ENCODE measurements at places on chromosomes 1 and 21. TPM values are rescaled to one million over a fixed set of nuclear protein-coding genes. Genes with fewer than 3 reads are reported as not detected.

DNA sequence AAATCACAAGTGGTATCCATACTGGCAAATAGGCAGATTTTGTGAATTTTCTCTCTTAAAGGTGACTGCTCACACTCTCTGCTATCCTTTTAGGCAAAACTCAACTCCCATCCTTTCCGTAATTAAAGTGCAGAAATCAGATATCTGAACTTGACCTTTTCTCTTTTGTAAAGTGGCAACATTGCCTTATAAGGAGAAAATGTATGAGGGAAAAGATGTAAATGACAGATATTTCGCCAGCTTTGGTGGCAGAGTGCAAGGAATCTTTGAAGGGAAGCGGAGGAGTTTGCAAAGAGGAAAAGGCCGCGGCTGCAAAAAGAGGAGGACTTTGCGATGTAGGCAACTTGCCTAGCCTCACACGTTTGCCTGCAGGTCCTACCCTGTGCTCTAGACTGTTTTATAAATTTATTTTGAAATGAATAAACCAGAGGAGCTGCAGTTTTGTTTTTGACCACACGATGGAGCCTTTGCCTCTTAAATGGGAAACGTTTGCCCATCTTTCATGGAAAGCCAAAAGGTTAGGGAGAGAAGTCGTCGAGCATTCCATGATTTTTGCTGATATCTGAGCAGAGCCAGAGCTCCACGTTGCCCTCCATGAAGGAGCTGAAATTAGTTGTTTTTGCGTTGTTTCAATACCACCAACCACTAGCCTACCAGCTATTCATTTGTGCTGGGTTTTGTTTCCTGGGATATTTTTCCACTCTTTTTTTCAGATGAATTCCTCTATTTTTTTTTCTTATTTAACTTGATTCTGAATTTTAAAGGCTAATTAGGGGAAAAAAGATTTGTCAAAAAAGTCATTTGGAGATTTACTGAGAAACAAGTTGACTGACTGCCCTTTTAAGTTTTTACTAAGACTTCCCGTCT lies 242.3 kb downstream of the LMX1A start:
- DNase-seq = peak; percentile 55

DNA sequence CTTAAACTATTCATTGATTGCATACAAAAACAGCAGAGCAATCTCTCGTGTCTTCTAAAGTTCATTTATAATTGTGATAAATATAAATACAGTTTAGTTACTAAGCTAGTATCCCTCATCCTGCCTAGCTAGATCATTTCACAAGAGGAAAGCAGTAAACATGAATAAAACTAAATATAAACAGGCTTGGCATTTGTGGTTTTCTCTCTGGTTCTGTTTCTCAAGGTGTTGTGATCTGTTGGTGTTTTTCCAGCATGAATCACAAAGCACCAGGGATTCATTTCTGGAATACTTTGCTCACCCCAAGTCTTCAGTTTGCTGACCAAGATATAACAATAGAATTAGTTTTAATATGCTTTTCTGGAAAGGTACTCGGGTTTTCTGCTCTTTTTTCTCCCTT lies 32.7 kb upstream of the GLIS1 start:
- DNase-seq = no peak

DNA sequence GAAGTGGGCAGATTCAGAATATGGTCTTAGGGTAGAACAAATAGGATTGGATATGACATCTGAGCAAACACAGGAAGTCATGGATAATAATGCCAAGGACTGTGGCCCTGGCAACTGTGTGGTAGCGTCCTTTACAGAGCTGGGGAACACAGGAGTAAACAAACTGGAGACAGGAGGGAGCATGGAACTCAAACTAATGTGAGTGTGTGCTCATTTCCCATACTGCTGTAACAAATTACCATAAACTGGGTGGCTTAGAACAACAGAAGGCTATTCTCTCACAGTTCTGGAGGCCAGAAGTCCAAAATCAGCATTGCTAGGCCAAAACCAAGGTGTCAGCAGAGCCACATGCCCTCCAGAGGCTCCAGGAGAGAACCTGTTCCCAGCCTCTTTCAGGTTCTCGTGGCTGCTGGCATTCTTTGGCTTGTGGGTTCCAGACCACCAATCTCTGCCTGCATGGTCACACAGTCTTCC lies 106.4 kb downstream of the TGFBR3 start:
- DNase-seq = no peak

DNA sequence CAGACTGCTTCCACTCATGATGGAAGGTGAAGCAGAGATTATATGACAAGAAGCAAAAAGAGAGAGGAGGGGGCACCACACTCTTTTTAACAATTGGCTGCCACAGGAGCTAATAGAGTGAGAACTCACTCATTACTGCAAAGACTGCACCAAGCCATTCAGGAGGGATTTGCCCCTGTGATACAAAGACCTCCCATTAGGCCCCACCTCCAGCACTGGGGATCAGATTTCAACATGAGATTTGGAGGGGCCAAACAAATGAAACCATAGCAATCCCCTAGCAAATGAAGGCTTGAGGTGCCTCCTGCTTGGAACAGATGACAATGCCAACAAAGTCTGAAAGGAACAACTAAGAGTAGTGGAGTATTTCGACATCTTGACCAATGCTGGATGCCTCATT lies 122.5 kb upstream of the COA6 start:
- DNase-seq = no peak

DNA sequence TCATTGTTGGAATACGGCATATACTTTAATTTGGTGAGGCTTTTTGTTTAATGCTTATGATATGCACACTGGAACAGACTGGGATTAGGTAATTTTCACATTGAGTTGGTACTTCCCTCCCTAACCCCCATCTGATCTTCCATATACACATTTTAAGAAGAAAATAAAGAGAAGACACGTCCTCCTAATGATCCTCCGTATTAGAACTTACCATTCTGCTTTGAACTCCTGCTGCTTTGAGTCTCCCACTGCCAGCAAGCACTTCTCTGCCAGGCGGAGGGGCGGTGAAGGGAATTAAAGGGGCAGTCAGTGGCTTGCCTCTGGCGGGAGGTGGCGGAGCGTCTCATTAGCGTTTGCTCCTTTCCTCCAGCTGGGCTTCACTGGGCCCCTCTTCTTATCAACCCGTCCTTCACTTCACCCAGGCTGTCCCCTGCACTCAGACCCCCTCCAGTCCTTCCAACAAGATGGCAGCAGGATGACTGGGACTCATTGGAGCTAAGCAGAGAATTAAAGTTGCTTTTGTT lies 433.4 kb downstream of the KIF26B start:
- no peak for DNase-seq

DNA sequence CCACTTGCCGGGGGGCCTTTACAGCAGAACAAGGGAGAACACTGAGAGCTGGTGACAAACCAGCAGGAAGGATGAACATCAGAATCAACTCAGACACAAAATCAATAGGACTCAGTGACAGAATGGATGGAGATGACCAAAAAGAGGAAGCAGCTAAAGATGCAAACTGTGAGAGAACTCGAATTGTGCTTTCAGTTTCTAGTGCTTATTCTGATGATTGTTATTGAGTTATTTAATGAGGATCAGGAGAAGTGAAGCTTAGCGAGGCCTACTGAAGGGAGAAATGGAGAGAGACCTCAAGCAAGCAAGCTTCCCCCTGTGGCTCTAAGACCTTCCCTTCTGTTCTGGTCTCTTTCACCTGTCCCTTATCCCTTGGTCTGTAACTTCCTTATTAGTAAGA lies 30.3 kb upstream of the TMEM125 start:
- no peak for DNase-seq

DNA sequence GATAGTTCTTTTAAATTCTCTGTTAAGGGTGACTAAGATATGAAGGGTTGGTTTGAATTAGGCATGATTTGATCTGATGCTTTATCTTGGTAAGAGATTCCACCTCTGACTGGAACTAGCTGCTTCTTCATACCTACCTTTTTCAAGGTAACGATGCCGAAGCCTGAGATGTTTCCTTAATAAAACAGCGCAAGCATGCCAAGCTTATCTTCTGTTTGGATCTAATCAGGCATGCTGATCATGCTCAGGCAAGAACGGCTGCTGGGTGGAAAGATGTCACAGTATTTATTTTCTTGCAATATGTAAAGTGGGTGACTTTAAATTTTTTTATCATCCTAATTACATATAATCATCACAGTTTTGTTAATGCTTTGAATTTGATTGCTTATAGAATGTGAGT lies 148.7 kb downstream of the ADGRL2 start:
- no peak for DNase-seq

- DNase-seq = peak; percentile 20
Measured at GRCh38 chr1:230047114-230047865, 19.7 kb upstream of the GALNT2 start.

GRCh38 chr1:1114431-1114830 lies 1.5 kb downstream of the C1orf159 start:
- DNase-seq = no peak

- DNase-seq = no peak
Measured at GRCh38 chr1:6342056-6342455, 51.5 kb downstream of the ACOT7 start.

DNA sequence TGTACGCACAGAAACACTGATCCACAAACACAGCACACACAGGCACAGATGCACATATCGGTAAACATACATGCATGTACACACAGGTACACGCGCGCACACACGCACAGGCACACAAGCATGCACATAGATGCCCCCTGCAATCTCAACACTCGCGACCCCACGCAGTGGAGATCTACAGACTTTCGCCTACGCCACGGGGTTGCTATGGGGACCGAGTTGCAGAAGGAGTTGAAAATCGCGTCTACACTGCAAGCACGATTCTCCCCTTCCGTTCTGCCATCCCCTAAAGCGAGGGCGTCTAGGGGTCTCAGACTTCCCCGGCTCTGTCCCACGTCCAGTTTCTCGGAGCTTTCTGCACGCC lies 826 bp downstream of the TRIM17 start:
- DNase-seq = no peak

DNA sequence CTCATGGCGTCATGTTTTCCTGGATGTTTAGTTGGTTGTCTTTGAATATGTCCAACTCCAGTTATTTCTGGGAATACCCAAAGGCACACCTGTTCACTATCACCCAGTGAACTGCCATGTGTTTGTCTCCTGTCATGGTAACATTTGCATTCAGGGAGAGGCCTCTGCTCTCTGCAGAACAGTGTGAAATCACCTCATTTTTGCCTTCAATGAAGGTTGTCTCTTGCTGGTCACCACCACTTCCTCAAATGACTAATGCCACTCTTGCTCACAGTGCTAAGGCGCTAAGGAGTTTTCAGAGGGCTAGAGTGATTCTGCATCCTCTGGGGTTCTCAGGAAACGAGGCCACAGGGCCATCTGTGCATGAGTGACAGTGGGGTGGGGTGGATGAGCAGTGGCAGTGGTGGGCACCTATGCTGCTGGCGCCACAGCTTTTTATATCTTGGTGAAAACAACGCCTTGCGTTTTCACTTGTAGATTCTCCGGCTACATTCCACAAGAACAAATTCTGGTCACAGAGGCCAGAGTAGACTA lies 60.0 kb upstream of the ATP5PO start:
- no peak for DNase-seq

DNA sequence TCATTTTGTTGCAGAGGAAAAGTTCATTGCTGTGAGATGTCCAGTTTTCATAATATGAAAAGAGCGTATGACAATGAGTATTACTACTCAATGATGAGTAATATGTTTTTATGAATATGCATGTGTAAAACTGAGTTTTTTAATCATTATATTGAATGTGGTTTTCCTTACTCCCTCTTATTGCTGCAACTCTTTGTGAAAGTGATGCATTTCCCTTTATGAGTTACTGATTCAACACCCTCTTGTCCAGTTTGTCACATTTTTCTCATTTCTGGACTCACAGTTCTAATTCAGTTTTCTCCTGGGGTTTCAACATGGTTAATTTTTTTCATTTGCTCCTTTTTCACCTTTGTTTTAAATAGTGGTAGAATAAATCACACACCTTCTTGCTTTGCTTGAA lies 35.2 kb upstream of the KCNJ15 start:
- no peak for DNase-seq

Gene PTGFR
- polyA plus RNA-seq = 0.25 TPM

Gene PTAFR
- polyA plus RNA-seq = 1.9 TPM

Gene DMBX1
- polyA plus RNA-seq = not detected

Gene CLCA1
- polyA plus RNA-seq = not detected

Data from left kidney (tissue), 8 donors.